ENCODE measurements at places on chromosomes 13 and 19. TPM values are rescaled to one million over a fixed set of nuclear protein-coding genes. Genes with fewer than 3 reads are reported as not detected.

The FCAR gene
- not detected for total RNA-seq

The SULT2B1 gene
- total RNA-seq = not detected

The CYP2B6 gene
- not detected for total RNA-seq

The CEACAM1 gene
- 5.4 TPM for total RNA-seq

The KCTD4 gene
- not detected for total RNA-seq

The SHISA7 gene
- not detected for total RNA-seq

The PCDH20 gene
- not detected for total RNA-seq

The PRR22 gene
- 2.6 TPM for total RNA-seq

- DNase-seq = no peak
- no peaks in the 10 kb centered on the region for H3K27me3 ChIP-seq
- no peaks in the 10 kb centered on the region for H3K36me3 ChIP-seq
- H3K27ac ChIP-seq = no peak overlapping the region
- H3K4me3 ChIP-seq = no peak overlapping the region
These were observed 1024.0 kb upstream of the PCDH9 start for GRCh38 chr13:68254151-68254550.

GRCh38 chr13:98978280-98978679, 416 bp upstream of the DOCK9 start:
- H3K36me3 ChIP-seq = no peaks in the 10 kb centered on the region
- DNase-seq = no peak
- H3K27me3 ChIP-seq = no peaks in the 10 kb centered on the region
- H3K27ac ChIP-seq = no peak overlapping the region

- H3K36me3 ChIP-seq = peaks cover 3% of the 10 kb centered on the region
- peaks cover 11% of the 10 kb centered on the region for H3K4me1 ChIP-seq
- no peak for DNase-seq
These were observed 3.6 kb upstream of the MYDGF start for GRCh38 chr19:4673726-4674125.

DNA sequence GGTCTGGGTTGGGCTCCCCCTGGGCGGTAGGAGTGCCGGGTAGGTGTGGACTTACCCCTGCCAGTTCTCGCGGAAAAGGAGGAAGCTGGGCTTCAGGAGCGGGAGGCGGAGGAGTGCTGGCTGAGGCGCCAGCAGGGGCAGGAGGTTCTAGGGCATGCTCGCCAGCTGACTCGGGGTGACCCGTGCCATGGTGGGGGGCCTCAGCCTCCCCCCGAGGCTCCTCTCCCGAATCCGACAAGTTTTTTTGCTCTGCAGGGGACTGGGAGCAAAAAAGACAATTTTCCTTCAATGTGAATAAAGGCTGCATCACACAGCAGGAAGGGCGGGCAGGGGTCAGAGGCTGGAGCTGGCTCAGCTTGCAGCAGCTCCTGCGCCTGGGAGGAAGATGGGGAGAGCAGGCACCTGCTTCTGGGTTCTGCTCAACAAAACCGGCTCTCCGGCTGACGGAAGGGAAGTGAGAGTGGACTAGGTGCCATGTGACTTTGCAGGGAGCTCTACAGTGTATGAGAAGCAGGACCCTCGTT, 26.5 kb downstream of the RANBP3 start:
- peaks cover 87% of the 10 kb centered on the region for H3K4me1 ChIP-seq
- peaks cover 23% of the 10 kb centered on the region for H3K36me3 ChIP-seq
- H3K4me3 ChIP-seq = no peak overlapping the region
- no peak for DNase-seq
- H3K27ac ChIP-seq = peak overlapping the region; percentile 95

- peaks cover 2% of the 10 kb centered on the region for H3K4me1 ChIP-seq
- no peak for DNase-seq
- no peaks in the 10 kb centered on the region for H3K36me3 ChIP-seq
- no peak overlapping the region for H3K4me3 ChIP-seq
- H3K27ac ChIP-seq = no peak overlapping the region
These were observed 433.7 kb downstream of the DIAPH3 start for GRCh38 chr13:59730026-59730425.

DNA sequence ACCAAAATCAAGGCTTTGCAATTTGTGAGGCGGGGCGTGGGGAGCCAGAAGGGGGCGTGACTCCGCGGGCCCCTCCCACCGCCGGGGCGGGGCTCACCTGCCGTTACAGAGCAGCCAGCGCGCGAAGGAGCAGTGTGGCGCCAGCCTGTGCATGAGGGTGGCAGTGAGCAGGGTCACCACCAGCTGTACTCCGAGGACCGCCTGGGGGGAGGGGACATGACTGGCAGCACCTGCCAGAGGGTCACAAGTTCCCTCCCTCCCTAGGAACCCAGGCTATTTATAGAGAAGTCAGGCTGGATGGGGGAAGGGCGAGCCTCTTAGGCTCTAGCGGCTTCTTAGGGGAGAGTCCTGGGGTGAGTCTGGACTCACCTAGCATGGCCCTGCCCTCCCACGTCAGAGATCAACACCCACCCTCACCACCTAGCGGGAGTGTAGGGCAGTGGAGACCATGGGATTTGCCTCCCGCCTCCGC, 3.6 kb downstream of the TMEM161A start:
- no peaks in the 10 kb centered on the region for H3K27me3 ChIP-seq
- DNase-seq = peak; percentile 52
- no peak overlapping the region for H3K4me3 ChIP-seq
- peaks cover 29% of the 10 kb centered on the region for H3K4me1 ChIP-seq
- H3K36me3 ChIP-seq = peaks cover 16% of the 10 kb centered on the region

- peak; percentile 53 for DNase-seq
- no peaks in the 10 kb centered on the region for H3K27me3 ChIP-seq
- peak within 1 kb of the TSS; percentile 77 for H3K4me3 ChIP-seq
- H3K4me1 ChIP-seq = peaks cover 11% of the 10 kb centered on the region
- peak within 1 kb of the TSS; percentile 6 for H3K27ac ChIP-seq
These were observed at the start of gene MRI1 for GRCh38 chr19:13764101-13764807. Gene MRI1 (plus strand): TSS chr19:13764522. CDS start chr19:13764589, 67 bp downstream.

- peaks cover 2% of the 10 kb centered on the region for H3K36me3 ChIP-seq
- no peaks in the 10 kb centered on the region for H3K4me1 ChIP-seq
- no peak overlapping the region for H3K27ac ChIP-seq
- H3K4me3 ChIP-seq = no peak overlapping the region
These were observed 863 bp downstream of the AURKC start for GRCh38 chr19:57231686-57232085.

GRCh38 chr19:31575846-31576335, 226.7 kb upstream of the TSHZ3 start:
- no peak overlapping the region for H3K4me3 ChIP-seq
- no peaks in the 10 kb centered on the region for H3K4me1 ChIP-seq
- H3K27me3 ChIP-seq = peaks cover 4% of the 10 kb centered on the region
- H3K27ac ChIP-seq = no peak overlapping the region
- no peaks in the 10 kb centered on the region for H3K36me3 ChIP-seq

DNA sequence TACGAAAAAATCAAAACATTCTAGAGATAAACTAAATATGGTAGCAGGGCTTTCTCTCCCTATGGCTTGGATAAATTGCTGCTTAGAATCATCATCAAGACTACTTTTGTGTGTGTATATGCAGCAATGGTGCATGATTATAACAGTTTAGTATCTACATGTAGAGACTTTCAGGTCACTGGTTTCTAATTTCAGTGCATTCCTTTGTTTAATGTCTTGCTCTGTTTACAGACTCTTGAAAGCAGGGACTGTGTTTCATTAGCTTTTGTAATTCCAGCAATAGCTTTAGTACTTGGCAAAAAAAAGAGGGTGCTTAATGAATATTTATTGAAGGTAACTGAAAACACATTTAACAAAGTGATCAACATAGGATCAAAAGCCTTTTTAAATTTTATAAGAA, 420.7 kb downstream of the PCDH9 start:
- no peak overlapping the region for H3K27ac ChIP-seq
- H3K4me3 ChIP-seq = no peak overlapping the region
- no peaks in the 10 kb centered on the region for H3K4me1 ChIP-seq
- no peaks in the 10 kb centered on the region for H3K36me3 ChIP-seq

GRCh38 chr19:43430142-43430710, 15.5 kb downstream of the TEX101 start:
- no peak overlapping the region for H3K27ac ChIP-seq
- DNase-seq = no peak
- H3K27me3 ChIP-seq = no peaks in the 10 kb centered on the region
- peaks cover 16% of the 10 kb centered on the region for H3K4me1 ChIP-seq

GRCh38 chr13:71979616-71980015, 112.6 kb upstream of the DACH1 start:
- no peak for DNase-seq
- no peaks in the 10 kb centered on the region for H3K4me1 ChIP-seq
- no peak overlapping the region for H3K27ac ChIP-seq
- H3K4me3 ChIP-seq = no peak overlapping the region
- no peaks in the 10 kb centered on the region for H3K27me3 ChIP-seq

- H3K36me3 ChIP-seq = no peaks in the 10 kb centered on the region
- no peak for DNase-seq
- H3K4me1 ChIP-seq = no peaks in the 10 kb centered on the region
- peaks cover 9% of the 10 kb centered on the region for H3K27me3 ChIP-seq
- H3K4me3 ChIP-seq = no peak overlapping the region
- no peak overlapping the region for H3K27ac ChIP-seq
These were observed 408.9 kb downstream of the ZNF536 start for GRCh38 chr19:30781047-30781446.

DNA sequence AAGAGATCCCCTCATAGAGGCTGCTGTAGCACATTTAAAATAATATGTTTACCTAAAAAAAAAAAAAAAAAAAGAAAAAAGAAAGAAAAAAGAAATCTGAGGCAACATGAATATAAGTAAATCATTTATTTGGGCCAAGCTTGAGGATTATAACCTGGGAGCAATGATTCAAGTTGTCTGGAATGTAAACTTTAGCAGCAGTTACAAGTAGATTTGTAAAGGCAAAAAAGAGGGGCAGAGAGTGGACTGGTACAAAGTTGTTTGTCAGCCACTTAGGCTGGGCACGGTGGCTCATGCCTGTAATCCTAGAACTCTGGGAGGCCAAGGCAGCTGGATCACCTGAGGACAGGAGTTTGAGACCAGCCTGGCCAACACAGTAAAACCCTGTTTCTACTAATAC, 11.3 kb downstream of the ZNF43 start:
- no peak for DNase-seq
- peaks cover 12% of the 10 kb centered on the region for H3K4me1 ChIP-seq
- no peak overlapping the region for H3K27ac ChIP-seq

DNA sequence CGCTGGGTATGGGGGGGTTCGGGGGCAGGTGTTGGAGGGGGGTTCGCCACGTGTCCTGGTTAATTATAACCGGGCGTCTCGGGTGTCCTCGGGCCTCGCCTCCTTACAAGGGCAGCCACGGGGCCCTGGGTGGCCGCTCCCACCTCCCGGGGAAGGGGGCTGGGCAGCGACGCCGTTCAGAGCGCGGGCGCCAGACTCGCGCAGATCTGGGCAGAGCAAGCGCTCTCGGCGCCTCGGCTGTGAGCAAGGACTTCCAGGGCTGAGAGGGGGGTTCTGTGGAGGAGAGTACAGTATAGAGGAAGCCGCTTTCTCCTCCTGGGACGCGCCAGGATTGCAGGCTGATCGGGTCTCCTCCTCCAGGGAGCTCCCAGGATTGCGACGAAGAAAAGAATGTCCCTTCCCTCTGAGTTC, 1.0 kb upstream of the CKM start:
- no peaks in the 10 kb centered on the region for H3K36me3 ChIP-seq
- H3K4me3 ChIP-seq = no peak overlapping the region
- DNase-seq = no peak
- H3K27ac ChIP-seq = no peak overlapping the region
- H3K4me1 ChIP-seq = no peaks in the 10 kb centered on the region
- H3K27me3 ChIP-seq = peaks cover 30% of the 10 kb centered on the region

- no peak for DNase-seq
- no peaks in the 10 kb centered on the region for H3K27me3 ChIP-seq
- H3K4me3 ChIP-seq = no peak overlapping the region
- no peaks in the 10 kb centered on the region for H3K36me3 ChIP-seq
These were observed 335.4 kb upstream of the PCDH20 start for GRCh38 chr13:61751039-61751438.

DNA sequence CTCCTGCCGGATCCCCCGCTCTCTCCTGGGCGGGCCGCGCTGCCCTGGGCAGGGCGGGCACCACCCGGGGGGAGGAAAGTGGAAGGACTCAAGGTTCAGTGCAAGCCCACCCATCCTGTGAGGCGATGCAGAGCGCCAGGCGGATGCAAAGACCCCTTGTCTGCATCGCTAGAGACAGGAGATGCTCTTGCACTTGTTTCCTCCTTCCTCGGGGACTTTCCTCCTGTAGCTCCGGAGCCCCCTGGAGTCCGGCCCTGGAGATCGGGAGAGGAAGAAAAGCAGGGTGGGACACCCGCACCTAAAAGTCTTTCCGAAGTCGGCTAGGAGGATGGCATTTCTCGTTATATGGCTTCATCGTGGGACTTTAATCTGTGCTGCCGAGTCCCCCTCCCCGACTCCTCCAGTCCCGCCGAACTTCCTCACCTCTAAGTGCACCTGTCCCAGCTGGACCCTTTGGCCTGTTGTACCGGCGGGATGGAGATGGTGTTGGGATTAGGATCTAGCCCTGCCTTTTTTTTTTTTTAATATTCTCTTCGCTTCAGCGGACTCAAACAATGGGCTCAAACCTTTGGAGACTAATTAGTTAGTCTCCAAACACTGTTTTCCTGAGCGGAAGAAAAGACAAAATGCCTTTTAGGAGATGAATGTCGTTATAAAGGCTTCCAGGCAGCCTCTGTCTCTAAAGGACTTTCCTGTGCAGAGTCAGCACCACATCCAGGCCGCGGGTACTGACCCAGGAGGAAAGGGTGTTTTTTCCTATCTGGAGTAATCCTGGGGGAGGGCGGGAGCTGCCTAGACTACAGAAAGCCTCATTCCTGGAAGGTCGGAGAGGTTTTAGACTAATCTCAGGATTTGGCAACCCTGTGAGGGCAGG, 725 bp downstream of the FAM124A start:
- H3K4me3 ChIP-seq = peak overlapping the region; percentile 42
- no peaks in the 10 kb centered on the region for H3K36me3 ChIP-seq
- H3K27ac ChIP-seq = no peak overlapping the region
- H3K4me1 ChIP-seq = peaks cover 2% of the 10 kb centered on the region
- no peak for DNase-seq

DNA sequence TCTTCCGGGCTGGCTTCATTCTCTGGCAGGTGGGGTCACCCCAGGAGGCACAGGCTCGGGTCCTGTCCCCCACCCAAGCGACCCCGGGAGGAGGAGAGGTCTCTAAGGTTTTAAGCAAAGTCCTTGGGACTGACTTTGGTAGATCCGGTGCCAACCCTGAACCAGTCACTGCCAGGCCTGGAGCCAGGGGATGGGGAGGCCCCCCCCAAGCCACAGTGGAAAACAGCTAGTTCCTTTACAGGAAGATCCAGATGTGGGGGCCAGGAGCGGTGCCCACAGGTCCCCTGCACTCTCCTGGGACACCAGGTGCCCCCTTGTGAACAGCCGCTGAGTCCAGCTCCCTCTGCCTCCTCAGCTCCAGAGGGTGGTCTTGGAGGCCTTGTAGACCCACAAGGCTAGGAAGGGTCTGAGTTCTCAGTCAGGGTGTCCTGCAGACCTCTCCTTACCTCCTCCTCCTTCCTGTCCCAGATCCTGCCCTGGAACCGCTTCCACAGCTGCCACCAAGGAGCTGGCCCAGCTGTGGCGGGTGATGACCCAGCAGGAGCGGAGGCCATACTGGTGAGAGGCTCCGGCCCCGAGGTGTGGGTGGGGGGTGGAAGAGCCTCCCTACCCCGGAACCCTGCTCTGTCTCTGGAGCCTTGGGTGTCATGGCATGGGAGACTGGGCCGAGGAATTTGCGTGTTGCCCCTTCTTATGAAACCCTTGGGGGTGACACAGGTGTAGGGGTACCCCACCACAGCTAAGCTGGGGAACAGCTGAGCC, 6.0 kb downstream of the SIX5 start:
- no peak overlapping the region for H3K27ac ChIP-seq
- no peaks in the 10 kb centered on the region for H3K36me3 ChIP-seq
- H3K27me3 ChIP-seq = peaks cover 20% of the 10 kb centered on the region
- no peak overlapping the region for H3K4me3 ChIP-seq
- H3K4me1 ChIP-seq = peaks cover 5% of the 10 kb centered on the region
- DNase-seq = no peak

Data from activated CD4-positive, alpha-beta memory T cell treated with anti-CD3 and anti-CD28 coated beads for 36 hours (primary cell).